ENCODE measurements at places on chromosomes 7 and 10.

DNA sequence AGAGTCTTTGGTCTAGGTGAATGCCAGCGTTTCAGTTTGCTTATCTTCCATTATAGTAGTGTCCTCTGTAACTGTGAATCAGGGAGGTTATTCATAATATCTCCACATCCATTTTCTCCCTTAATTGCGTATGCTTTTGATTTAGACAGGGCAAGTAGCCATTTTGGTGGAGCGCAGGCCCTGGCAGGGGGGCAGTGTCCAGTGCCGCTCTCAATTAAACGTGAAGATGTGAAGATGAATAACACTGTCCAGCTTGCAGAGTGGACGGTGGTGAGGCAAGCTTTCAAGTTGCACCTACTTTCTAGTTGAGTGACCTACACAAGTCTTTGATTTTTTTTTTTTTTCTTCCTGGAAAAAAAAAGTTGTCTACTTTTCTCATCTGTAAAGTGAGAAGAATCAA is 4.5 kb downstream of the TSPAN14 start:
- no peak for DNase-seq

DNA sequence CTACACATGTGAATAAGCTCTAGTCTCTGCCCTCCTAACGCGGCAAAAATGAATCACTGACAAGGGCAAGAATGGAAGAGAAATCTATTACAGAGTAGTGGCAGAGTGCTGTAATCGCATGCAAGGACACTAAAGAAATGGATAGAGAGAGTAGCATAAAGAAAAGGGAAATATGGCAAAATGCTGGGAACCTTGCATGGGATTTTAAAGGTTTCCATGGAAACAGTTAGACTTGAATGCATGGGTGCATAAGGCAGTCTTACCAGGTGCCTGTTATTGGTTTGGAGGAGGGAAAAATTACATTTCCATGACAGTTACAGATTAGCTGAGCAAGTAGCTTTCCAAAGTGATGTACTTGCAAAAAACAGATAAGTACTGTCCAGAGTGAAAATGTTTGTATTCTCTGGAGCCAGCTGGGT is 233.4 kb downstream of the PTN start:
- DNase-seq, result no peak

- no peak for DNase-seq
Measured at GRCh38 chr7:34406848-34407530, 251.0 kb upstream of the NPSR1 start.

GRCh38 chr7:150332852-150333635 is 8.4 kb downstream of the RARRES2 start:
- no peak for DNase-seq

GRCh38 chr10:28858646-28859045 is 181.3 kb downstream of the BAMBI start:
- no peak for DNase-seq

DNA sequence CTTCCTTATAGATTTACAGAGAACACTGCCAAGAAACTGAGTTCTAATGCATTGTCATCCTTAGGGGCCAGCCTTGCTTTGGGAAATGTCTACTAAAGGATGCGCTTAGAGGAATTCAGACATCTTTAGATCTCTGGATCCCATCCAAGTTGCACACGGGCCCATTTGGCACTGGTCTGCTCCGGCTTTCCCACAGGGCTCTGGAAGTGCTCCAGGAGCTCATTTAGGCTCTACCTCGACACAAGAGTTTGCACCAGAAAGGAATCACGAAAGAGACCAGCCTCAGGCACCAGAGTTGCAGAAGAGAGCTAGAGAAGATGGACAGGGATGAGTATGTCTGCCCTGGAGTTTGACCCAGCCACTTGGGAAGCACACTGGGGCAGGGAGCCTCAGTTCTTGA is 150.1 kb upstream of the TMEM72 start:
- no peak for DNase-seq

DNA sequence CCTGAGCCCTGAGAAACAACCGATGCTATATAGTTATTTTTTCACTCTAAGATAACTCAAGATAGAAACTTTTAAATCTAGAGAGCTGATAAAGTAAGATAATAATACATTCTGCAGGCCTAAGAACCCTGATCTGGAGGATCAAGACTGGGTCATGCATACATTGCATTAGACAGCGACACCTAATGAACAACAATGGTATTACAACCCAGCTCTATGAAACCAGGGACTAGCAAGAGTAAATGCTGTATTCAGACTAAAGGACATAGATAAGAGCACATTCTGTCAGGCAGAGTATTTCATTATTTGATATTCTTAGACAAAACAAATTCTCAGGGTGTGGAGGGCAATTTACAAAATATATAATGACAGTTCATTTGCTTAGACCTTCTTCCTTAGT is 148.6 kb downstream of the GRK5 start:
- DNase-seq, result no peak

- DNase-seq, result no peak
Measured at GRCh38 chr10:61125560-61126170, 181.7 kb upstream of the RHOBTB1 start.

DNA sequence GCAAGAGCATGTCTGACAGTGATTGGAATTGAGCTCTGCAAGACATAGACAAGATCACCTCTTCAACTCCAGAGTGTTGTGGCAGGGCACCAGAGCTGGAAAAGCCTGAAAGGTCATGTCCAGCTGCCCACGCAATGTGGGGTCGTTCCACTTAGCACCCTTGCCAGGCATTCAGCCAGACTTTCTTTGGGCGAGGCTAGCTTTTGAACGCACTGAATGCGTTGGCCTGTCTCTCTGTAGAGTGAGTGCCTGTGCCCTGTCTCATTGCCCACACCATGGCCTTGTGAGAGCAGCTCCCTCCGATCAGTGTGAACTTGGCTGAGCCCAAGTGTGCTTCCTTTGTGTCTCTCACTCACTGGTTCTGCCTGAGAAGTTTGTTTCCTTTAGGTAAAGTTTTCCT is 23.3 kb downstream of the UBTD1 start:
- no peak for DNase-seq

DNA sequence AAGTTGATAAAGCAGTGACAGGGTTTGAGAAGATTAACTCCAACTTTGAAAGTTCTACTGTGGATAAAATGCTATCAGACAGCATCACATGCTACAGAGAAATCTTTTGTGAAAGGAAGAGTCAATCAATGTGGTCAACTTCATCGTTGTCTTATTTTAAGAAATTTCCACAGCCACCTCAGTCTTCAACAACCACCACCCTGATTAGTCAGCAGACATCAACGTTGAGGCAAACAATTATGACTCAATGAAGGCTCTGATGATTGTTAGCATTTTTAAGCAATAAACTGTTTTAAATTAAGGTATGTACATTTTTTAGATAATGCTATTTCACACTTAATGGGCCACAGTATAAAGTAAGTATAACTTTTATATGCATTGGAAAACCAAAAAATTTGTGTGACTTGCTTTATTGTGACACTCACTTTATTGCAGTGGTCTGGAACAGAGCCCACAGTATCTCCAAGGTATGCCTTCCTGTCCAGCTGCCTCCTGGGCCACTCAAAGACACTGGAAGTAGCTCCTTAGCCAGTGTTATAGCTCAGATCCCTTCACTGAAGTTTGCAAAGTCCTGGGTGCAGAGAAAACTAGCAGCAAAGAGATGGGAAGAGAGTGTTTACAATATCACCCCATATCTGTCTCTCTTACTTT is 293.1 kb downstream of the ARHGAP12 start:
- DNase-seq, result no peak

- DNase-seq, result peak; percentile 67
Measured at GRCh38 chr7:2508327-2509215, 11.0 kb upstream of the LFNG start.

DNA sequence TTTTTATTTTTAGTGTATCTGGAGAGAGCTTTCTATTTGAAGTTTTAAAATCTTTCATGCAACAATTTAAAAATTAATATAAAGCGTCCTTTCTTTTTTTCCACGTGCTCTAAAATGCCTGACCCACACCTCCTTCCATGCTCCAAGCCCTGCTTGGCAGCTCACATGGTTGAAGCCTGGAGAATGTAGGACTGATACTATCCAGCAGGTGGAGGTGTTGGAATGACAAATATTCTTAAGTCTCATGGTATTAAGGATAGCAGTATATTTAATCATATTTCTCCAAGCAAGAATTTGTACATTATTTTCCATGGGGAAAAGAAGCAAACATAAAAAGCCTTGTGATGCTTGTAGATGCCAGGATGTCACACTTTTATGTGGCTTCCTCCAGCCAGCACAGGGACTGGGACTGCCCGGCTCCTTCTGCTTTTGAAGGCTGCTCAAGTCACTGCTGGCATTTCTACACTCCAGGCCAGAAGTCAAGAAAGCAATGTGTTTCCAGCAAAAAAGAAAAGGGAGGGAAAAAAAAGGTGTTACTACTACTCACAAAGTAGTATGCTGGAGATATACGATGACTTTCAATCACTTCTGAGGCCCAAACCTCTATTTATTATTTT is 49.7 kb downstream of the BZW2 start:
- DNase-seq, result no peak

Measured in stimulated activated CD4-positive, alpha-beta T cell treated with anti-CD3 and anti-CD28 coated beads, Interleukin-4, amount 100 ng/mL, for 1 hour (primary cell).